ENCODE measurements at places on chromosomes 4 and X.

DNA sequence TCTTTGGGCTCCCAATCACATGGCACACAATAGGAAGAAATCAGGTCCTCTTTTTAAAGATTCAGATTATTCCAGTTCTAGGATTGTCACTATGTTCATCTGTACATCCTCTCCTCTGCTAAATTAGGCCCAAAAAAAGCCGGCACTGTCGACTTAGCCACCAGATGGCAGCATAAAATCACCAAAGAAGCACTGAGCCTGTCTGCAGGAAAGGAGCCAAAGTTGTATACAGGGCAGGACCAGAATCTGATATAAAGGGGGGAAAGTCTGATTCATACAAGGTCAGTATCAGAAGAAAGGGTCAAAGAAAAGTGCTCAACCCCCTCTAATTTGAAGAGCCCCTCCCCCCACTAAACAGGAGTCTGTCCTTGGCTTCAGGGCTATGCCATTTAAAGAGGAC lies 292.5 kb downstream of the CHIC1 start:
- H3K27me3 ChIP-seq = no peaks in the 10 kb centered on the region
- H3K27ac ChIP-seq = no peak overlapping the region
- H3K36me3 ChIP-seq = no peaks in the 10 kb centered on the region
- peak; percentile 73 for DNase-seq

- H3K27me3 ChIP-seq = no peaks in the 10 kb centered on the region
- no peak overlapping the region for H3K27ac ChIP-seq
- peaks cover 11% of the 10 kb centered on the region for H3K36me3 ChIP-seq
- no peaks in the 10 kb centered on the region for H3K4me1 ChIP-seq
- DNase-seq = peak; percentile 24
Measured at GRCh38 chr4:55444827-55445226, 49.1 kb downstream of the TMEM165 start.

DNA sequence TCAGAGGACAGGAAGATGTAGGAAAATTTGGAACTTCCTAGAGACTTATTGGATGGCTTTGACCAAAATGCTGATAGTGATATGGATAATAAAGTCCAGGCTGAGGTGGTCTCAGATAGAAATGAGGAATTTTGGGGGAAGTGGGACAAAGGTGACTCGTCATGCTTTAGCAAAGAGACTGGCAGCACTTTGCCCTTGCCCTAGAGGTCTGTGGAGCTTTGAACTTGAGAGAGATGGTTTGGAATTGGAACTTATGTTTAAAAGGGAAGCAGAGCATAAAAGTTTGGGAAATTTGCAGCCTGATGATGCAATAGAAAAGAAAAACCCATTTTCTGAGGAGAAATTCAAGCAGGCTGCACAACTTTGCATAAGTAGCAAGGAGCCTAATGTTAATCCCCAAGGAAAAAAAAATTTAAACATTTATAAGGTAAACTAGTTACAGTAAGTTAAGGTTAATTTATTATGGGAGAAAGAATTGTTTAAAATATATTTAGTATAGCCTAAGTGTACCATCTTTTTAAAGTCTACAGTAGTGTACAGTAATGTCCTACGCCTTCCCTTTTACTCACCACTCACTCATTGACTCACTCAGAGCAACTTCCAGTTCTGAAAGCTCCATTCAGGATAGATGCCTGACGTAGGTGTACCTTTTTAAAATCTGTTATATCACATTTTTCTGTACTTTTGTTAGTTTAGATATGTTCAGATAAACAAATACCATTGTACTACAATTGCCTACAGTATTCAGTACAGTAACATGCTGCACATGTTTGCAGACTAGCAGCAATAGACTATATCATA lies 101.2 kb downstream of the FAM13A start:
- H3K4me3 ChIP-seq = no peak overlapping the region
- H3K4me1 ChIP-seq = peaks cover 8% of the 10 kb centered on the region
- H3K27ac ChIP-seq = no peak overlapping the region
- DNase-seq = no peak

GRCh38 chr4:147182041-147182440 lies 236.4 kb upstream of the TTC29 start:
- peak; percentile 25 for DNase-seq
- no peaks in the 10 kb centered on the region for H3K27me3 ChIP-seq
- H3K4me3 ChIP-seq = no peak overlapping the region
- H3K4me1 ChIP-seq = peaks cover 29% of the 10 kb centered on the region

DNA sequence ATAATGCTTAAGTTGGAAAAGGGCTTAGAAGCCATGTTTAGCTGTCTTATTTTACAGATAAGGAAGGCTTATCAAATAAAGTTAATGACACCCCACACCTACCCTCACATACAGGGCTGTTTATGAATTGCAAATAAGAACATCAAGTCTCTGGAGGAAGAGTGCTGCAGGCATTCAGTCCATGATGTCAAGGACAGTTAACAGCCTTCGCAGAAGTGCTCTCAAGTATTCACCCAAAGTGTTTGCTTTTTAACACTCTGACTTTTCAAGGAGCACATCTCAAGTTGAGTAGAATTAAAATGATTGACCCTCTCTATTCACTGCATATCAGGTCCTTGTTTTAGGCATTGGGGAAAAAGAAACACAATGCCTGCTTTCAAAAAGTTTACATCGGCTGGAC lies 328.7 kb downstream of the LDB2 start:
- no peak overlapping the region for H3K4me3 ChIP-seq
- H3K4me1 ChIP-seq = no peaks in the 10 kb centered on the region

- H3K27me3 ChIP-seq = no peaks in the 10 kb centered on the region
- no peaks in the 10 kb centered on the region for H3K36me3 ChIP-seq
- H3K4me3 ChIP-seq = no peak overlapping the region
- DNase-seq = no peak
Measured at GRCh38 chrX:17465201-17465600, 90.2 kb downstream of the NHS start.

GRCh38 chrX:19448077-19448476 lies 67.2 kb downstream of the MAP3K15 start:
- DNase-seq = no peak
- no peaks in the 10 kb centered on the region for H3K4me1 ChIP-seq
- H3K27me3 ChIP-seq = no peaks in the 10 kb centered on the region
- no peak overlapping the region for H3K4me3 ChIP-seq
- H3K36me3 ChIP-seq = no peaks in the 10 kb centered on the region
- H3K27ac ChIP-seq = no peak overlapping the region

GRCh38 chr4:99536848-99537247 lies 26.0 kb downstream of the C4orf17 start:
- no peak for DNase-seq
- H3K4me3 ChIP-seq = no peak overlapping the region
- no peaks in the 10 kb centered on the region for H3K27me3 ChIP-seq
- no peaks in the 10 kb centered on the region for H3K36me3 ChIP-seq
- H3K4me1 ChIP-seq = peaks cover 4% of the 10 kb centered on the region

DNA sequence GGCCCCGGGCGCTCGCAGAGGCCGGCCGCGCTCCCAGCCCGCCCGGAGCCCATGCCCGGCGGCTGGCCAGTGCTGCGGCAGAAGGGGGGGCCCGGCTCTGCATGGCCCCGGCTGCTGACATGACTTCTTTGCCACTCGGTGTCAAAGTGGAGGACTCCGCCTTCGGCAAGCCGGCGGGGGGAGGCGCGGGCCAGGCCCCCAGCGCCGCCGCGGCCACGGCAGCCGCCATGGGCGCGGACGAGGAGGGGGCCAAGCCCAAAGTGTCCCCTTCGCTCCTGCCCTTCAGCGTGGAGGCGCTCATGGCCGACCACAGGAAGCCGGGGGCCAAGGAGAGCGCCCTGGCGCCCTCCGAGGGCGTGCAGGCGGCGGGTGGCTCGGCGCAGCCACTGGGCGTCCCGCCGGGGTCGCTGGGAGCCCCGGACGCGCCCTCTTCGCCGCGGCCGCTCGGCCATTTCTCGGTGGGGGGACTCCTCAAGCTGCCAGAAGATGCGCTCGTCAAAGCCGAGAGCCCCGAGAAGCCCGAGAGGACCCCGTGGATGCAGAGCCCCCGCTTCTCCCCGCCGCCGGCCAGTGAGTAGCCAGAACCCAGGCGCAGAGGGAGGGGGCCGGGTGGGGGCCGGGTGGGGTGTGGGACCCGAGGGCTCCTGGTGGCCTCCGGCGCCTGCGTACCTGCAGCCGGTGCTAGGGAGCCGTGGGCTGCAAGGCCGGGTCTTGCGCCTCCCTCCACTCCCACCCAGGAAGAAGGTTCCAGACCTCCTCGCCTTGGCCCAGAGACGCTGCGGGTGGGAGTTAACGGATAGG lies 534 bp downstream of the MSX1 start:
- peak; percentile 43 for DNase-seq
- H3K4me3 ChIP-seq = peak overlapping the region; percentile 53
- H3K27ac ChIP-seq = no peak overlapping the region
- peaks cover 56% of the 10 kb centered on the region for H3K4me1 ChIP-seq

DNA sequence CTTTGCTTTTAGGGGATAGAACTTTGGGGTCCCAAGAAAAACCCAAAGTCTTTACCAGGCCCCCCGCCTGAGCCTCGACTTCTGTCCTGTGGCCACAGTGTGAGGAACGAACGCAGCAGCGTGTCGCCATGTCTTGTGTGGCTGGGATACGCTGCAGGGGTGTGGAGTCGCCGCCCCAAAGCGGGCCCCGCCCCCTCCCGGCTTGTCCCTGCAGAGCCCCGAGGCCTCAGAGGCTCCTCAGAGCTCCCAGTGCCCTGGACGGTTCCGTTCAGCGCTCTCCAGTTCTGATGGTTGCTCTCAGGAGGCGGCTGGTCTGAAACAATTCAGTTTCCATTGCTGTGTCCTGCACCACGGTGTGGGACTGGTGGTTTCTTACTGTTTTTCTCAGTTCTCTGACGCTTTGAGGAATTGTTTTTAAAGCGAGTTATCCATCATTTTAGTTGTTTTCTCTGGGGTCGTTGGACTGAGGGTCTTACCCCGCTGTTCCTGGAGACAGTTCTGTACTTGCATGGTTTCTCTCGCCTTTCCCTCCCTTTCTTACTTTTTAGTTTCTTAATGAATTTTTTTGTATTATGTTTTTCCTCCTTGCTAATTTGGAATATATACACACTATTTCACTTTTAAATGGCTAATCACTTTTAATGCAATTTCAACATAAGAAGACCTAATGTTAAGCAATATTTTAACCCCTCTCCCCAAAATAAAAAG lies 1.6 kb upstream of the IDUA start:
- DNase-seq = peak; percentile 82
- peaks cover 14% of the 10 kb centered on the region for H3K4me1 ChIP-seq
- no peaks in the 10 kb centered on the region for H3K36me3 ChIP-seq
- peaks cover 41% of the 10 kb centered on the region for H3K27me3 ChIP-seq
- no peak overlapping the region for H3K27ac ChIP-seq

GRCh38 chr4:141497627-141498026 lies 138.8 kb upstream of the IL15 start:
- H3K4me3 ChIP-seq = no peak overlapping the region
- no peaks in the 10 kb centered on the region for H3K27me3 ChIP-seq
- no peak overlapping the region for H3K27ac ChIP-seq
- H3K36me3 ChIP-seq = no peaks in the 10 kb centered on the region

DNA sequence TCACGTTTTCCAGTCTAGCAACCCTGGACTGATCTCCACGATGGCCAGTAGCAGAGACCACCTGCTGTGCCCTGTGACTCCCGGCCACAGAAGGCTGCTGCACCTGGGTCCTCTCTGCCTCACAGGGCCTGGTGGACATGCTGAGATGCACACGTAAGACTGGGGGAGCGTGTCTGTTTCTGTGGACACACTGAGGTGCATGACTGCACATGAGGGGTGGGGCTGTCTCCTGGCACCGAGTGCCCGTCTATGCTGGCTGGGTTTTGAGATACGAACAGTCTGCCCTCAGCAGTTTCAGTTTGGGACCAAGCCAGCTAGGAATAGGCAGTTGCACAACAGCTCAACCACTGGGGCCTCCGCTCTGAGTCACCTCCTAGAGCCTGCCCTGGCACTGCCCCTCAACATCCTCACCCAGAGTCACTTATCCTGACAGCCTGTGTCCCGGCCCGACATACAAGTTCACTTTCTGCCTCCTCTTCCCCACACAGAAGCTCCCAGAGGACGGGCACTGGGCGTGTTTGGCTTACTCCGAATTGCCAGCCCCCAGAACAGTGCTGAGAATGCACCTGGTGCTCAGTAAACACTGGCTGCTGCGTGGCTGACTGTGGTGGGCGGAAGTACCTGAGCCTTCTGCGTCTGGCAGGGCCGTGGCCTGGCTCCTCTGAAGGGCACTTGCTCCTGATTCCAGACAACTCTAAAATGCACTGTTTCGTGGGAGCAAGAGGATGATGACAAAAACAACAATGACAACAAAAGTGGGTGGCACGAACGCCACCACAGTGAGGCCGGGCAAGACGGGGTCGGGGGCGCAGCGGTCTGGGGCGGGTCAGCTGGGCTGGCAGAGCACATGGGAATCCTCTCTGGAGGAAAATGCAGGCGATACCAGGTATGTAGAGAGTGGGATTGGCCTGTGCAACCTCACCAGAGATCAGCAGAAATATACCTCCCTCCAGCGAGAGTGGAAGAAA lies 30.9 kb downstream of the RNF212 start:
- H3K4me3 ChIP-seq = no peak overlapping the region
- no peak for DNase-seq
- H3K27ac ChIP-seq = no peak overlapping the region
- H3K36me3 ChIP-seq = no peaks in the 10 kb centered on the region

GRCh38 chr4:3467601-3468031 lies 4.5 kb downstream of the DOK7 start:
- no peak overlapping the region for H3K4me3 ChIP-seq
- H3K27me3 ChIP-seq = peaks cover 72% of the 10 kb centered on the region
- H3K4me1 ChIP-seq = peaks cover 12% of the 10 kb centered on the region
- DNase-seq = peak; percentile 6

- H3K36me3 ChIP-seq = no peaks in the 10 kb centered on the region
- no peak overlapping the region for H3K4me3 ChIP-seq
- H3K4me1 ChIP-seq = no peaks in the 10 kb centered on the region
- H3K27ac ChIP-seq = no peak overlapping the region
Measured at GRCh38 chrX:11215191-11215921, 77.9 kb upstream of the AMELX start.

- no peak for DNase-seq
- no peak overlapping the region for H3K4me3 ChIP-seq
Measured at GRCh38 chr4:187366530-187366929, 629.0 kb upstream of the ZFP42 start.

DNA sequence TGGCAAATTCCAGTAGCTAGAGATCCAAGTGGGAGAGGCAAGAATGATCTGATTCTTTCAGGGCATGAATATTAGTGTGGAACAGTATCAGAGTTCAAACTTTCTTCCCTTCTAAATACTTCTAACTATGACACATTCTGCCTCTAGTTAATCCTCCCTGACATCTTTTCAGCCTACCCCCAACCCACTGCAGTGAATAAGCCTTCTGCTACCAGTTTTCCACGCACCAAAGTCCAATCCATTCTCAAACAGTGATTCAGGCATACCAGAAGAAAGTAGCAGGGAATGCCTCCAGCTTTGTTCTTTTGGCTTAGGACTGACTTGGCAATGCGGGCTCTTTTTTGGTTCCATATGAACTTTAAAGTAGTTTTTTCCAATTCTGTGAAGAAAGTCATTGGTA lies 155.4 kb upstream of the FTHL17 start:
- H3K4me3 ChIP-seq = no peak overlapping the region
- no peak for DNase-seq
- peaks cover 3% of the 10 kb centered on the region for H3K4me1 ChIP-seq
- H3K36me3 ChIP-seq = no peaks in the 10 kb centered on the region
- H3K27ac ChIP-seq = no peak overlapping the region

DNA sequence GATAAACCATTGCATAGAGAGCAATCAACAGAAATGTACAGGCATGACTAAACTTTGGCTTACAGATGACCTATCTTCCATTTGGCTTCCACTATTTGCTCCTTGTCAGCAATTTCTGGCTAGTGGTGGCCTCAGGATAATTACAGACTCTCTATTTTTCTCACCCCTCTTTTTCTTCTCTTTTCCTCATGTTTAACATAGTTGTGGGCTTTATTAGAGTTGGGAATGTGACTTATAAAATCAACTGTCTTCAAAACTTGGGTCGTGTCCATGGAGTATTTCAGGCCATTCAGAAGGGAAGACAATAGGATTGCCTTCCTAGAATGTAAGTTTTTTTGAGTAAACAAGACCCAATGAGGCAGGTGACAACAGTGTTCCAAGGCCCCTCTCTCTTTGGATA lies 236.2 kb downstream of the FRAS1 start:
- DNase-seq = no peak
- no peaks in the 10 kb centered on the region for H3K36me3 ChIP-seq
- H3K4me3 ChIP-seq = no peak overlapping the region
- no peak overlapping the region for H3K27ac ChIP-seq

Data from neural progenitor cell (in vitro differentiated cells).